ENCODE measurements at places on chromosomes 2 and 18.
A peak's percentile ranks its signal among the peaks of the same experiment; 100 is the strongest.

- DNase-seq: no peak
These were observed 317.1 kb upstream of the CWC22 start for GRCh38 chr2:180324182-180324581.

DNA sequence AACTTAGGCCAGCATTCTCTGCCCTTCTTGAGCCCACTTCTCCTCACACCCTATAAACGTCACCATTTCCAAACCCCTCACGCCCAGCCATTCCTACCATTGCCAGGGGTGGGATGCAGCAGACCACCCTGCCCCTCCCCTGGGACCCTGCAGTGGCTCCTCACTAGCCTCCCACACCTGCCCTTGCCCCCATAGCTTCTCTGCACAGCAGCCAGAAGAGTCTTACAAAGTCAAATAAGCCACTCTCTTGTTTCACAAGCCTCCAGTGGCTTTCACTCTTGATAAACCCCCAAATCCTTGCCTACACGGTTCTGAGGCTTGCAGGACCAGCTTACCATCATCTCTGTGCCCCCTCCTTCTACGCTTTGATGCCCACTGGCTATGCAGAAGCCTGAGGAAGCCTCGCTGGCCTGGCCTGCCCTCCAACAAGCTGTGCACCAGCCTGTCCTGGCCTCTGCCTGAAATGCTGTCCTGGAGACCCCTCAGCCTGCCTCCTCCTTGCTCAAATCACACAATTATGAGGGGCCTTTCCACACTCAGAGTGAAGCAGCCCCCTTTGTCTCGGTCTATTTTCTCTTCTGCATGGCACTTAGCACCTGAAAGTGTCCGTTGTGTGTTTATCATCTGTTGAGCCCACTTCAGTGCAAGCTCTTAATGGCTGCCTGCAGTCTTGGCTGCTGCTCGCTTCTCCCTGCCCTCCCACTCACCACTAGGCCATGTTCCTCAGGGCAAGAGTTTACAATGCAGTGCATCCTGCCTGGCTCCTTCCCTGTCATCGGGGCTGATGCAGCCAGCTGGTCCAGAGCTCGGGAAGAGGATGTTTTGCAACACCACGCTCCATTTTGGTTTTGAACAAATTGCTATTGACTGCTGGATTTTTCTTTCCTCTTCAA lies 82.6 kb upstream of the RGPD5 start:
- no peak for DNase-seq

GRCh38 chr2:241673189-241673663 lies 13.4 kb downstream of the DTYMK start:
- no peak for DNase-seq

DNA sequence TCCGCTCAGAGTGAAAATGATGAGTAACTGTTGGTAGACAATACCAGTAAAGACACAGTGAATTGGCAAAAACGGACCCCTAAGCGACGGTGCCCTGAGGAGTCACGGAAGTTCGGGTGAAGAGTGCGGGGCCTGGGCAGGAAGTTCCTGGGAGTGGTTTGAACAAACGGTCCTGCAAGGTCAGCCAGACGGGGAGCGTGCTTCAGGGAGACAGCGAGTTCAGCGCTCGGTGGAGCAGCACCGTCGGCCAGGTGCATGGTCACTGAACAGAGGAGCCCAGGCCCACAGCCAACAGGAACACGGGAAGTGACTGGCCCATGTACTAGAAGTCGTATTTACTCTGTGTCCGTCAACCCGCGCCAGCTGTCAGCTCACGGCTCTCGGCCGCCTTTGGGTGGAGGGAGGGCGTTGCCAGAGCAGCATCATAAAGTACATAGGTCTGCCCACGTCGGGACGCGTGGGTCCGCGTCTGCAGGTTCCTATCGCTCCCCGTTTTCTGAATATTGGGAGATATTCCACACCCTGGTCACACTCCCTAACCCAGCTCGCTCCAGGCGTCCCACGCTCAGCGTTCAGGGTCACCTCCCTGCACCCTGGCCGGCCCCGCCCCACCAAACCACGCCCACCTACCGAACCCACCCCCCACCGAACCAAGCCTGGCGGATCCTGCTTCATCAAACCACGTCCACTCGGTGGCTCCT lies 75.6 kb upstream of the UXS1 start:
- peak; percentile 9 for DNase-seq

DNA sequence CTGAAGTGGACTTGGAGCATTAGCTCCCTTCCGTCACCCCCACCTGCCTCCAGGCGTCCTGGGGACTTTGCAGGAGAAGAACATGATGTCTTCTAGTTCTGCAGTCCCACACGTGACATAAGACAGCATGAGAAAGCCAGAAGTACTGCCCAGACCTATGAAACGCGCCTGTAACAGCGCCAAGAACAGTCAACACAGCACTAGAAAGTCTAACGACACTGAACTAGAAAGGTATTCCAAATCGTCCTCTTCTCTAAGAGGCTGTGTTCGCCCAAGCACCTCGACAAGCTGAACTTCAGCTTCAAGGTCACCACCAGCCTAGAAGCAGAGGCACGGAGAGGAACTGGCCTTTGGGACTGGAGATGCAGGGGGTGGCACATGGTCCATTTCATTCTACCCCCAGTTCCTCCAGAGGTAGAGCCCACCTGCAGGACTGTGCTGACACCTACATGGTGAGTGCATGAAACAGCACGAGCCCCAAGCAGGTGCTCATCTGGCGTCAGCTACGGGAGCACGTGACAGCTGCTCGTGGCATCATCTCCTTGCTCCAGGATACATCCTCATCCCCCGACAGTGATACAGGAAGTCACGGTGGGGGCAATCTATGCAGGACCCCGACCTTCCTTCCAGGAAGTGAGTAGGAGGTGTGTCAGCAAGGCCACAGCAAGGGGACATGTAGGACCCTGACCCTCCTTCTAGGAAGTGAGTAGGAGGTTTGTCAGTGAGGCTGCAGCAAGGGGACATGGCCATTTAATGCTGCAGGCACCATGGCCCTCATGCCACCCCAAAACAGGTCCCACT lies 3.7 kb downstream of the HDAC4 start:
- DNase-seq: no peak

DNA sequence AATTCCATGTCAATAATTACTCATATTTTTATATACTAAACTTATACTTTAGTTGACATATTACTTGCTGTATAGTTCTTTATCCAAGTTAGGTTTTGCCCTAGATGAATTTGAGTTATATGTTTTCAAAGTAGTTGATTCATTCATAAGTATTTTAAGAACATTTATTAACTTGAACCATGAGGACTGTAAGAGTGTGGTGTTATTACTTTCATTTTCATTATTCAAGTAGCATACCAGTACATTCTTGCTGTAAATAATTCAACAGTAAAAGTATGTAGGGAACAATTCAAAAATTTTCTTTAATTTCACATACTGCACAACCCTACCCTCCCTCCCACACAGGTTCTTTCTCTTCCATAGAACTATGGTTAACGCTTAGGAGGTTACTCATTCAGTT lies 75.4 kb downstream of the ANKRD12 start:
- DNase-seq: no peak

- DNase-seq: no peak
These were observed 88.9 kb downstream of the MCFD2 start for GRCh38 chr2:46826569-46827245.

GRCh38 chr2:101806701-101807100 lies 109.2 kb downstream of the MAP4K4 start:
- DNase-seq: no peak

DNA sequence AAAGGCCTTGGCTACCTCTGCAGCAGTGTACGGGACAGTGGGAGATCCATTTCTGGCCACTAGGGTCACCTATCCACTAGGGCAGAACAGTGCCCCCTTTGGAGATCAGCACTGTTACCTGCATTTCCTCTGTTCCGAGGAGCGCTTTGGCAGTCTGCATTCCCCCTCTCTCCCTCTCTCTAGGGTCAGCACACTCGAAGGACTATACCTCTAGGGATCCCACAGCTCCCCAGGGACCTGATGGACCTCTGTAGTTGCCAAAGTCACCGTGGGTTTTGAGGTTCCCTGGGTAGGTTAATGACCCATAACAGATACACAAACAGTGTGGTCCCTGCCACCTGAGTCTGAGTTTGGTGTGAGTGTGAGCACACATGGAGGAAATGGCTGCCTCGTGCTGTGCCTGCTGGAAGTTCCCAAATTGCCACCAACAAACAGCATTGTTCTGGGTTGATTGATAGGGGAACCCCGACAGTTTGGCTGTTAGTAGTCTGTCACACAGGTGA lies 99.8 kb upstream of the VWC2L start:
- no peak for DNase-seq

- DNase-seq: no peak
These were observed 807.8 kb downstream of the TRIB2 start for GRCh38 chr2:13524492-13524891.

- DNase-seq: no peak
These were observed 18.0 kb upstream of the STPG4 start for GRCh38 chr2:47172922-47173695.

DNA sequence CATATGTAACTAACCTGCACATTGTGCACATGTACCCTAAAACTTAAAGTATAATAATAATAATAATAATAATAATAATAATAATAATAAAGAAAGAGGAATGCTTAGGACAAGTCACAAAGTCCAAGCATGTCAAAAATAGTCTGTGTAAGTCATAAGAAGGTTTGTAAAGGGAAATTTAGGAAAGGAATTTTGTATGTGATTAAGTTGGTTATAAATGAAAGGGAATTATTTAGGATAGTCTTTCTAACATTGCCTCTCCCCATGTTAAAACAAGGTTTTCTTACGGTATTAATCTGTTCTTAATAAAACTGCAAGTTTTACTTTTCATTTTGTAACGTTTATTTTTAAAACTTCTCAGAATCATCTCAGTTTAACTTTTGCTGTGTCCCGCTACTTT lies 62.8 kb downstream of the SESTD1 start:
- no peak for DNase-seq

- DNase-seq: no peak
These were observed 30.1 kb upstream of the ZNF516 start for GRCh38 chr18:76524900-76525698.

GRCh38 chr2:38528008-38528442 lies 74.7 kb downstream of the HNRNPLL start:
- no peak for DNase-seq

- DNase-seq: no peak
These were observed 113.0 kb upstream of the SLC1A4 start for GRCh38 chr2:64876137-64876647.

DNA sequence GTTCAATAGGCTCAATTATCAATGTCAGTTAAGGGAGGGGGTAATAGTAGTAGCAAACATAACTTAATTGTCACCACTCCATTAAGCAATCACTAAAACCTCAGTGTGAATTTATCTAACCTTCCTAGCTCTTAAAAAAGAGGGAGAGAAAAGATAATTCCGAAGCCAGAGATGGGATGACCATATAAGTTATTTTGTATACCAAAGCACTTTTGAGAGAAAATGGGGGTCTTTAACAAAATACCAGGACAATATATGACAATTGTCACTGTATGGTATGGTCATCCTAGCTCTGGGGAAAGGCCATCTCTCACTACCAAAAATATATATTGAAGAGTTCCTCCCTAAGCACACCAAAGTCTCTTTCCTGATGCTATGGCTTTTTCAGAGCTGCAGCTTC lies 55.1 kb downstream of the SPHKAP start:
- DNase-seq: no peak

- DNase-seq: no peak
These were observed 55.6 kb downstream of the VIL1 start for GRCh38 chr2:218474527-218474926.

DNA sequence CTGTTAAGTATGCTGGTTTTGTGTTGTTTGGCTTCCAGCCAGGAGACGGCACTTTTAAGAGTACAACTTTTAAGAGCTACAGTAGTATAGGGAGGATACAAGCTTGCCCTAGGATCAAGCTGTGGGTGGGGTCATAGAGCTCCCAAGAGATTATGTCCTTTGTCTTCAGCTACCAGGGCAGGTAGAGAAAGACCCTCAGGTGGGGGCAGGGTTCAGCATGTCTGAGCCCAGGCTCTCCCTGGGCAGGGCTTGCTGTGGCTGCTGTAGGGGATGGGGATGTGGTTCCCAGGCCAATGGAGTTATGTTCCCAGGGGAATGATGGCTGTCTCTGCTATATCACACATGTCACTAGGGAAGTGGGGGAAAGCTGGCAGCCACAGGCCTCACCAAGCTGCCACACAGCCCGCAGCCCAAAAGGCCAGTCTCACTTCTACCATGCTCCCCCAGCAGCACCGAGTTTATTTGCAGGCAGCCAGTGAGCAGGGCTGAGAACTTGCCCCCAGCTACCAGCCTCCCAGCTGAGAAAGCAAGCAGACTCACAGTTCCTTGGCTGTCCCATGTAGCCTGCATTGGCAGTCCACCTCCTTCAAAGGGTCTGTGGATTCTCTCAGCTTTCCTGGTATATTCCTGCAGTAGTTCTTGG lies 105.7 kb upstream of the ERBB4 start:
- DNase-seq: no peak

GRCh38 chr2:236573066-236573929 lies 3.7 kb downstream of the ACKR3 start:
- DNase-seq: no peak

GRCh38 chr2:210072493-210072892 lies 70.1 kb downstream of the RPE start:
- DNase-seq: no peak

DNA sequence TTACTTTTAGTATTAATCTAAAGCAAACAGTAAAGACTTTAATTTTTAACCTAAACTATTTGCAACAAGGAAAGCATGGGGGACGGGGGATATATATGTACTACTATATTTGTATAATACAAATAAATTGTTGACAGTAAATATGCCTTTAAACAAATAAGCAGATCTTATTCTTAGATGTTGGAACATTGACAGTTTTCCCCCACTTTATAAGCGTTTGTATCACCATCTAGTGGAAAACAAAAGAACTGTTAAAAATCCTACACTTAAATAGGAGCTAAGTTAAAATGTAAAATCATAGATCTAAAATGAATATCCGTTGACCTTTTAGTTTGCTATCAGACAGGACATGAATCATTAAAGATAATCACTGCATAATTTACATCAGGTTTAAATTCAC lies 50.0 kb downstream of the RBBP8 start:
- DNase-seq: no peak

DNA sequence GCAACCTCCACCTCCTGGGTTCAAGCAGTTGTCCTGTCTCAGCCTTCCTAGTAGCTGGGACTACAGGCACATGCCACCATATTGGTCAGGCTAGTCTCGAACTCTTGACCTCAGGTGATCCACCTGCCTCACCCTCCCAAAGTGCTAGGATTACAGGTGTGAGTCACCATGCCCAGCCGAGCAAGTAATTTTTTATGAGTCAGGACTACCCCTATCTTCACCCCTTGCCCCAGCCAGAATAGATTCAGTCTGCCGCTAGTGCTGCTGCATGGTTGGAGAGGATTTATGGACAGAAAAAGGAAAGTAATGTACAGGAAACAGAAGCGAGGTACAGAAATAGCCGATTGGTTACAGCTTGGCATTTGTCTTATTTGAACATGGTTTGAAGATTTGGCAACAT lies 48.9 kb downstream of the BMPR2 start:
- no peak for DNase-seq

All from activated CD4-positive, alpha-beta T cell treated with anti-CD3 and anti-CD28 coated beads for 24 hours (primary cell).